Stimulated activated CD4-positive, alpha-beta T cell treated with anti-CD3 and anti-CD28 coated beads, Interleukin-15, amount 100 ng/mL, for 48 hours (primary cell): ENCODE measurements at places on chromosomes 7 and 10.

GRCh38 chr10:117663750-117664149, 121.2 kb downstream of the EMX2 start:
- no peak for DNase-seq

GRCh38 chr7:142961595-142961972, 579 bp downstream of the KEL start:
- no peak for DNase-seq

- no peak for DNase-seq
These were observed 459.0 kb upstream of the STEAP1 start for GRCh38 chr7:89695241-89695640.

- DNase-seq, result no peak
These were observed 5.5 kb downstream of the VIPR2 start for GRCh38 chr7:159139202-159139601.

- DNase-seq, result no peak
These were observed 28.9 kb upstream of the DNMBP start for GRCh38 chr10:100038561-100039071.

DNA sequence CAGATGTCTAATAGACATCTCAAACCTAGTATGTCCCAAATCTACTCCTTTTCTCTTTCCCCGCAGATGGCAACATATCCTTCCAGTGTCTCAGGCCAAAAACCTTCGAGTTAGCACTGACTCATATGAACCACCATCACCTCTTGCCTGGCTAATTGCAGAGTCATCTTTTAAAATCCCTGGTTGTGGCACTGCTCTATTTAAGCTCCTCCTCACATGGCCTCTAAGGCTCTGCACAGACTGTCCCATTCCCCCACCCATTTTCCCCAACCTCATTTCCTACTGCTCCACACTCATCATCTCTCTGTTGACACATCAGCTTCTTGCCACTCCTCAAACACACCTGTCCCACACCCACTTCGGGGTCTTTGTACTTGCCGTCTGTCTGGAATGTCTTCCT, 16.8 kb upstream of the HBP1 start:
- no peak for DNase-seq

DNA sequence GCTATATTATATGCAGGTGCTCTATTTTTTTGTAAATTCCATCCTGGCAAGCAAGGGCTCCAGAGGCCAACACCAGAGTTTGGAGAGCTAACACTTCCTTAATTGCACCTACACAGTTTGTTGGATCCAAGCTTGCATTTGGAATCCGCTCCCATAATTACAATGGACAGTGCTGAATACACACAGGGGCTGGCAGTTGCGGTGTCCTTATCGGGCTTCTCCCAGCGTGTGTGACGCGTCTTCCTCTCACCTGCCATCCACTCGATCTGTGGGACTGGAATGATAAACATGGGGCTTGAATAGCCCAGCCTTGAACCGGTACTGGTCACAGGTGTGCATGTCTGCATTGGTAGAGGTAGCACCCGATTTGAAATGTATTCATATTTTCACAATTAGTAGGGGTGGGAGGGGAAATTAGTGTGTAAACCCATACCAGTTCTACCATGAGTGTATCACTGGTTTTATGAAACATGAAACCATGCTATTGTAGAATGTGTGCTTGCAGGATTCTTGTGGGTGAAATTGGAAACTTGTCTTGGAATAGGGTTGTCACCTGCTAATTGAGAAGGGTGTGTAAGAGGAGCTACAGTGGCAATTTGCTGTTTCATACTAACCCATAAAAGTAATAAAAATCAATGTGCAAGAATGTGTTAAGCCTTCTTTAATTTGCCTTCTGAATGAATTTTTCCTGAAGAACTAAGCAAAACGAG, 316.5 kb downstream of the WDR11 start:
- no peak for DNase-seq

DNA sequence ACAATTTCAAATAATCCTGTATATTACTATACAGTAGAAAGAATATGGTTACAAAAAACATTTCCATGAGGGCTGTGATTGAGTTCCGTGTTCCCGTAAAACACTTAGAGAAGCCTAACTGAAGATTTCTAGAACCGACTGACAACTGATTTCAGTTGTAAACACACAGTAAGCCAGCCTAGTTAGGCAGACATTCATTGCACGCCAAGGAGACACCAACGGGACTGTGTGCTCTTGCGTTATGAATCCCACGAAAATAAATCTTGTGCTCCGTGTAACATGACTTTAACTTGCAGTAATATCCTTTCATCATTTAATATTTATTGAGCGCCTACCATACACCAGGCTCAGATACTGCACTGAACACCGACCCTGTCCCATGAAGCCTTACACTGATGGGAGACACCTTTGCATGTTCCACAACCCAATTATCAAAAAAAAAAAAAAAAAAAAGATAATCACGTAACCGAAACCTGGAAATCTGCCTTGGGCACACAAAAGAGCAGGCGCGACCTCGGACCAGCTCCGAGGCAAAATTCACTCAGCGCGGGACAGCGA, 420 bp upstream of the KLHL7 start:
- no peak for DNase-seq
